NCI-H526 treated with DMSO at 0.1 percent for 48 hours (cell line): ENCODE measurements at places on chromosomes 2 and 18.
A peak's percentile ranks its signal among the peaks of the same experiment; 100 is the strongest.

DNA sequence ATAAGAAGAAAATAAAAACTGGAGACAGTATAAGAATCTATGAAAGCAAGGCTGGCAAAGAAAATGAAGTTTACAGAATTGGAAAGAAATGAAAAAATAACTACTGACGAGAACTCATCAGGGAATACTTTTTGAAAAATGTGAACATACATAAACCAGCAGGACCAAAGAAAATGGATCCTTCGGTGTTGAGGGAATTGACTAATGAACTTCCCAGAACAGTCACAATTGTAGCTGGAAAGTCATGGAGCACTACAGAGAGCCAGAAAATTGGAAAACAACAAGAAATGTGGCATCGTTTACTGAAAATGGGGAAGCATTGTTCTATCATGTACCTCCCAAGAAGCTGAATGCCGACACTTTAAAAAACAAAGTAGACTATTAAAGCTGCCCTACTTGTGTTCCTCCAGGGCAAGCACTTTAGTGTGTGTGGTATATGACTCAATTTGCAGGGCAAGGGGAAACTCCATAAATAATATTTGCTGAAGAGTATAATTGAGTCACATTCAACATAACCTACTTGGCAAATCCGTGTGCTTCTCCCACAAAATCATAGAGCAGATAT is 1221.6 kb upstream of the NRXN1 start:
- no peak for DNase-seq

DNA sequence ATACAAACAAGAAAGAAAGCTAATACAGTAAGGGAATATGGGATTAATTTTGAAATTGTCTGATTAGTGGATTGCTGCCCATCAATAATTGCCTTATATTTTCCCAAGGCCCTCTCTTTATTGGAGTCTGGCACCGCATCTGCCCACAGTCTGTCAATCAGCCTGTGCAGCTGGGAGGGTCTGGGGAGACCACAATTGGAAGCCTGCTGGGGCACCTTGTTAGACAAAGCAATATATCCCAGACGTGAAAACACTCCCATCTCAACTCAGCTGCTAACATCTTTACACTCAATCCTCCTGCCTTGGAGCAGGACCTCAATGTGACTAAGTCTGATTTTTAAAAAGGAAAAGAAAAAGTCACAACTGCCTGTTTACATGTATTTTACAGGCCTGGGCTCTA is 258.6 kb downstream of the SRBD1 start:
- no peak for DNase-seq

- DNase-seq: no peak
These were observed 195.3 kb downstream of the CCDC85A start for GRCh38 chr2:56379066-56379465.

DNA sequence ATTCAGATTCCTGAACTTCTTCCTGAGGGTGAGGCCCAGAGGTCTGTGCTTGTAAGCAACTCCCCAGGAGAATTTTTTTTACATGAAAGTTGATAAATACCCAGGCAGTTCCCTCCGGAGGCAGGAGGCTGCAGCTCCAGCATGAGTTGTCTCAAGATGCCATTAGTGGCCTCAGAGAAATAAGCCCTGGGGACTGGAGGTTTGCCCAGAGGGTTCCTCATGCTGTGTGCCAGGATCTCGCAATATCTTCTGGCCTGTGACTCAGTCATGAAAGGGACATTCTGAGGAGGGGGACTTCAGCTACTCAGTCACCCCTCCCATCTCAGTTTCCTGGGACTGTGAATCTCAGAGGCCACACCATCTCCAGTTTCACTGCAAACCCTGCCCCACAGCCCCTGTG is 49.9 kb downstream of the LYPD1 start:
- DNase-seq: no peak

DNA sequence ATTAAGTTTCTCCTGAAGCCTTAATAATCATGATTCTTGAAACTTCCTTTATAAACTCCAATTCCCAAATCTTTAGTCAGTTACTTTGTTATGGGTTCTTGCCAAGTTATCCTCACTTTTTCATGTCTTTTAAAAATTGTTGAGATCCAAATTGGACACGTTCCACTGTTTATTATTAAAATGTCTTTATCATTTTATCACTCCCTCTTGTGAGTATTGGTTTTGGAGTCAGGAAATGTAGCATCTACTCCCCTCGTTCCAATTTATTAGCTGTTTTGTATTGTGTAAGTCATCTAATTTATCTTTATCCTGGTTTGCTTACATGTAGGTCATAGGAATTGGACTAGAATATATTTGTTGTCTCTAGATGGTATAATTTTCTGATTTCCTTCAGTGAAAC is 213.1 kb upstream of the SLC39A10 start:
- no peak for DNase-seq

GRCh38 chr2:200408428-200409316 is 101.2 kb downstream of the KCTD18 start:
- DNase-seq: peak; percentile 79

GRCh38 chr2:238895361-238895882 is 47.5 kb downstream of the TWIST2 start:
- DNase-seq: no peak

GRCh38 chr2:17104454-17104853 is 413.8 kb downstream of the RAD51AP2 start:
- DNase-seq: peak; percentile 79

DNA sequence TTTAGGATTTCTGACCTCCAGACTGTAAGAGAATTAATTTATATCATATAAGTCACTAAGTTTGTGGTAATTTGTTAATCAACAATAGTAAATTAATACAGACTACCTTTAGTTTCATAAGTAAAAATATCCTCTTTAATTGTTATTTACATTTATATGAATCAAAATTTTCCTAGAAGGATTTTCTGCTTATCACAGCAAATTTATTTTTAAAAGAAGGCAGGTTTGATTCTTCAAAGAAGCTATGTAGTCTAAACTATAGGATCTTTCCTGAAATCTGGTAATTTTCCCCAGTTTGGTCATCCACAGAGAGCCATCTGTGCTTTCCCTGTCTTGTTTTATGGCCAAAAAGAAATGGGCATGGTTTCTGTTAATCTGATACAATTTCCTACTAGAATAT is 13.1 kb upstream of the VRK2 start:
- DNase-seq: no peak

DNA sequence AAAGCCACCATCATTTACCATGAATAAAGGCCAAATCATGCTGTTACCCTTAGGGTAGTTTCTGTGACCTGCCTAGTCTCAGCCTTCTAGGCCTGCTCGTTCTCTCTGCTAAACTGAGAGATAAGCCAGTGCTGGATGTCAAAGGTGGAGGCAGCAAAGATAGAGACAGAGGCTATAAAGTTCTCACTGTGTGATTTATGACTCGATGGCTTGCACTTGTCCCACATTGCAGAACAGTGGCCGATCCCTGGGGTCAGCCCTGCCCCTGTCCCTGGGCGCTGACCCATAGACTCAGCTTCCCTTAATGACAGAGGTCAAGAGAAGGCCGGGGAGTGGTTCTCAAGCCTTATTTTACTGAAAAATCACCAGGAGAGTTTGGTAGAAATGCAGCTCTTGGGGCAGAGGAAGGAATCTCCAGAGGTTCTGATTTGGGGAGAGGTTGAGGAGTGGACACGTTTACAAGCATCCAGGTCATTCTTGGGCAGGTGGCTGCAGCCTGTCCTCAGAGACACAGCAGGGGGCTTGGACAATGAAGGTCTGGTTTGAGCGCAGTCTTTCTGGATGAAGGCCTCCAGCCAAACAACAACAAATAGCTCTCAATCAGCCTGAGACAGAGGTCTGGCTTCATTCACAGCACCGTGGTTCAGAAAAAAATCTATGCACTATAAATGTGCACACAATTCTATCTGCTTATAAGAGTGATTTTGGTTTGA is 143.5 kb downstream of the ACKR3 start:
- DNase-seq: no peak

GRCh38 chr2:179447839-179448447 is 183.3 kb upstream of the SESTD1 start:
- no peak for DNase-seq

DNA sequence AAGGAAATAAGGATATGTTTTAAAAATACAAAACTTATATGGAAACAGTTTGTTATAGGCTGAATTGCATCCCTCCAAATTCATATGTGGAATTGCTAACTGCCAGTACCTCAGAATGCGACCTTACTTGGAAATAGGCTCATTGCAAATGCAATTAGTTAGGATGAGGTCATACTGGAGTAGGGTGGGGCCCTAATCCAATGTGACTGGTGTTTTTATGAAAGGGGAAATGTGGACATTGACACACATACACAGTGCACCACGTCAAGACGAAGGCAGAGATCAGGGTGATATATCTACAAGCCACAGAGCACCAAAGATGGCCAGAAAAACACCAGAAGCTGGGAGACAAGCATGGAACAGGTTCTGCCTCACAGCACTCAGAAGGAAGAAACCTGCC is 494.2 kb downstream of the TSN start:
- DNase-seq: no peak

DNA sequence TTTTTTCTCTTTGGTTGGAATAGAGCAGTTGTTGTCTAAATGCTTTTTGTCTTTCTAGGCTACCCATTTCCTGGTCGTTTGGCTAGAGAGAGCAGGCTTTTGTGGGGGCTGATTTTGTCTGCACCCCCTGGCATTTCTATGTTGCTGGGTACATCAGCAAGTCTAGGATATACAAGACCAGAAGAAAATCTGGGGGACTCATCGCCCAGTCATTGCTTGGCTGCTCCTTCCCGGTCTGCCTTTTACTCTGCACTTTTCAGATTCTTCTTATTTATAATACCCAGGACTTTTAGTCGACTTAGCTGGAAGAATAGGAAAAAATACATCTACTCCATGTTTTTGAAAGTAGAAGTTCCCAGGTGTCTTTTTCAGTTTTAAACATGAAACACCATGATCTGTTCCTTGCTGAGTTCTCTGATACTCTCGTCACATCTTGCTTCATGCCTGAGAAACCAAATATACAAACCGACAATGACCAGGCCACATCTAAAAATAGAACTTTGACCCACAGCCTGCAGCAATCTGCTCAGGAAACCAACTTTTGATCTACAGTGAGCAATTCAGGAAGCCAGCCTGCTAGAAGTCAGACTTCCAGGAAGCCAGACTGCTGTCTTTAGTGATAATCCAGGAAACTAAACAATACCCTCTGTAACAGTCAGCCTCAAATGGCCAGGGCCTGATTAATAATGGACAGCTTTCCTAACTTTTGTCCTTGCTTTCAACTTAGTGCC is 163.8 kb upstream of the MEX3C start:
- no peak for DNase-seq

DNA sequence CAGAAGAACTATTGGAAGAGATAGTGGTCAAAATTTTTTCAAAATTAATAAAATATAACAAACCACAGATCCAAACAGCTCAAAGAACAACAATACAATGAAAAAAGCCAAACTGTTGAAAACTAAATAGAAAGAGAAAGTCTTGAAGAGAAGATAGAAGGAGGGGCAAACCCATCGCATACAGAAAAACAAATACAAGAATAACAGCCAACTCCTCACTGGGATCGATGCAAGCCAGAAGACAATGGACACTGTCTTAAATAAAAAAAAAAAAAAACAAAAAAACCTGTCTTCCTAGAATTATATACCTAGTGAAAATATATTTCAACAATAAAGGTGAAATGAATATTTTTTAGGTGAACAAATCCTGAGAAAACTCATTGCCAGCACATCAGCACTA is 34.1 kb upstream of the ARHGAP25 start:
- DNase-seq: no peak
